ENCODE measurements at places on chromosomes 6 and 20.

DNA sequence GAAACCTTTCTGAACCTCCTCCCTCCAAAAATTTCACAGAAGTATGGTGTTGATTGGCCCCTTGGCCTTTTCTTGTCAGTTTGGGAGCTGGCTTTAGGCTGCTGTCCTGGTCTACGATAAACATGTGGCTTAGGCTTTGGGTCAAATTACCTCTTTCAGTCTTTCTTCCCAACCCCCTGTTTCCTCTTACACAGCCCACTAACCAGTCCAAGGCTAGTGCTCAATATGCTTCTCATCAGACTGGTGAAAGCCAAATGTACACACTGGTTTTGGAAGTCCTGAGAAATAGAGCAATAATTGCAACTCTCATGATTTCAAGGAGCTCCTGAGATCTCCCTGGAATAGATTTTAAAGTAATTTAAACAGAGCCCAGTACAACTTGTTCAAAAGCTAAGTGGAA is 933.7 kb upstream of the GJE1 start:
- no peak for DNase-seq

DNA sequence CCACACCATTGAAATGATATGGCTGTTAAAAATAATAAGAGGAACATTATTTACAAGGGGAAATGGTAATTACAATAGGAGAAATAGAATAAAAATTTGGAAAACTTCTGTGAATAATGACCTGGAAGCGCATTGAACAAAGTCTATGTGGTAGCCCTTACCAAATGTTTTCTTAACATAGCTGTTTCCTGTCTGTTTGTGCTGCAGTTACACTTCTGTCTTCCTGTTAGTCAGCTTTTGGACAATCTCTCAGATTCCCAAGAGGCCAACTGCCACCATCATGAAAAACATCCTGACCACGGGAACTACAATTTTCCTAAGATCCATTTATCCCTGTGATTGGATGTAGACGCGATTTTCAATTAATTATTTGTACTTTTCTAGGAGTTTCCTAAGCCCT is 754.4 kb upstream of the MARCKS start:
- DNase-seq, result no peak

DNA sequence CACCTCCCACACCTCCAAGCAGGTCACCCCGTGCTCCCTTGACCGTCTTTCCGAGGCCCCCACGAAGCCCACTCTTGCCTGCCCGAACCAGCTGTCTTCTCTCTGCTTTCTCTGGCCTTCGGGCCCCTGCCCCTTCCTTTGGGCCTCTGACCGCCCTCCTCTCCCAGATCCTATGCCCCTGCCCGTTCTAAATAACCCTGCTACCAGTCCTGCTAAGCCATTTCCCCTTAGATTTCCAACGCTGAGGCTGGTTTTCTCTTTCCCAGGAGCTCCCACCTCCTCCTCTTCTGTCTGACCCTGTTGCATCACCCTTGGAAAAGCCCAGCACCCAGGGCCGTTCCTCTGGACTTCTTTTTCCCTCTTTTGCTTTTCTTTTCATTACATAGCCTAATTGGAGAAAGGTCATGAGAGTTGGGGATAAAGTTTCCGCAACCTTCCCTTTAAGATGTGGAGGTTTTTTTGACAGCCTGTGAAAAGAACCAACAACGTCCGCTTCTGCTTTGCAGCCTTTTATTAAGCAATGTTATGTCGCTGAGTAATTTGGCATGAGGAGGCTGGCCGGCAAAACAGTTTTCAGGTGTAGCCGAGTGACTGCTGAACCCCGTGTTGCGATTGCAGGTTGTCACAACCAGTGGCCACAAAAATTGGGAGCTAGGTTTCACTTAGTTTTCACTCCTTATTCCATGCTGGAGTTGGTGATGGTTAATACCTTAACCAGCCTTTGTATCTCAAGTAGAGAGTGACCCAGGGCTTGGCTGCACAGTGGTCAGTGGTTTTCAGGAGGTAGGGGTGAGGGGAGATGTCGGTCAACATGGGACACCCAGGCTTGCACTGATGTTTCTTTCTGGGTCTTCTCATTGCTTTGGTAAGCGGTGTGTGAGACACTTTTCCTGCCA is 970 bp downstream of the BLTP3A start:
- DNase-seq, result peak; percentile 52

GRCh38 chr20:52747845-52748284 is 224.3 kb upstream of the TSHZ2 start:
- DNase-seq, result no peak

DNA sequence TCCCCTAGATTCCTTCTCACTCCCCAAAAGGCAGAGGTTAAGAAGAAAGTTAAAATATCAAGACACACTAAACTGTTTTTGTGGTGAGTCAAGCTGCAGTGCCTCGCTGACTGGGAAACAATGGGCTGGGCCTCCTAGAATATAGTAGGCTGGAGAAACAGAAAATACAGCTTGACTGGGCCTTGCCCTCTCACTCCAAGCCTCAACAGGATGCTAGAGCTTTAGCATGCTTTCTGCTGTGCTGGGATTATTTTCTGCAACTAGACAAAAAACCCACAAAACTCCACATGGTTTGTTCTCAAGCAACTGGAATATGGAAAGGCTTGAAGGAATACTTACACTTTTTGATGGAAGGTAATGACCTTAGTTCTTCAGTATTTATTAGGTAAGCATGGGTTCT is 27.9 kb downstream of the FOXO3 start:
- DNase-seq, result peak; percentile 54

DNA sequence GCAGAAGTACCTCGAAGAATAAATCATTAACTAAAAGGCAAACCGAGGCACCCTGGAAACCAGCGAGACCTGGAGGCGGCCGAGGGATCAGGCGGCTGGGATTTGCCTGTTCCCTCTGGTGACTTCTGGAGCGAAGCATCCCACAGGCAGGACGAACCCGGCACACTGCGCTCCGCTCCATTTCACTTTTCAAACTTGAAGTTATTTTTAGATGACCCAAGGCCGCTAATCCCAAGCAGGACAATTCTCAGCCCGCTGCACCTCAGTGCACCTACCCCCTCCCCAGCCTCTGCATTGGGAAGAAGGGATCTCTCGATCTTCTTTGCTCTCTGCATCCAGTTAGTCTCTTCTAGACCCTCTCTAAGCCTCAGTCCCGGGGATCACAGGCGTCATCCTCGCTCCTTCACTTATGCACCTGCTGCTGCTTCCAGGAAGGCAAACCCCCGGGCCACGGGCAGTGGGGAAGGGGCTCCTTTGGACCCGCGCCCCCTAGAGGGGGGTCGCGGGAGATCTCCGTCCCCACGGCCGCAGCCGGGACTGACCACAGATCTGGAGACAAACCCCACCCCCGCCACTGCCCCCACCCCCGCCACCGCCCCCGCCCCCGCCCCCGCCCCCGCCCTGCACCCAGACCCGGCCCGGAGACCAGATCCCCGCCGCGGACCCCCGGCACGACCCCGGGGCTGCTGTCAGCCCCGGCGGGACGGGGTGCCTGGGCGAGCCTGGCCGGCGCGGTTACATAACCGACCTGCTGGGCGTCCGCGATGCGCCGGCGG is 636 bp downstream of the RCAN2 start:
- no peak for DNase-seq

GRCh38 chr6:108254433-108255410 is 6.1 kb downstream of the SNX3 start:
- DNase-seq, result no peak

DNA sequence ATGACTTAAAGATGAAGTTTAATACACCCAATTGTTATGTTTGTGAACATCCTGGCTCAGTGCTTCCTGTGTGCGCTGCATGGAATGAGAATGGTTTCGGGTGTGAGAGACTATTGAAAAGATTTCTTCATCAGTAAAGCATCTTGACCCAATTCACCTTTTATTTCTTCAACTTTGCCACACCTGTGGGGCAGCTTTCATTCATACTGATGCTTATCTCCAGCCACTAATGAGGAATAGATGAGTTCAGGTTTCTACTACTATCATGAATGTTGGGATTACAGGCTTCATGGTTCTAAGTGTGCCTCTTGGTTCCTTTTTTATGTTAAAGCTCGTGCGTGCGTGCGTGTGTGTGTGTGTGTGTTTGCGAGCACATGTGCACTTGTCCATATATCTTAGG is 373.7 kb upstream of the SOX4 start:
- DNase-seq, result peak; percentile 31

DNA sequence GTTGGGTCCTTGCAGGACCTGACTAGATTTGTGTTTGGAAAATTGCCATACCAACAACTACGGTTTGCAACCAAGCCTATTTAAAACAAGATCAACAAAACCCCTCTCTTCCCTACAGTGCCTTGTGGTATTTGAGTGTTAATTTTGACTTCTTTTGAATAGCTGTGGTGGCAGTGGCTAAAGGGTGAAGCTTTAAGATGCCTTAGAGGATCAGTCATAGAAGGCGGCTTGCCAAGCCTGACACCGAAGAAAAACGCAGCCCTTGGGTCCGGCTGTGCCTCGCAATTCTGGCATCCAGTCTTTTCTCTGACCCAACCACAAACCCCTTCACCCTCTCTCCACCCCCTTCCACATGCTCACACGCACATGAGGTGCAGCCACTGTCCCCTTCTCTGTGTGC is 32.6 kb downstream of the BMP6 start:
- peak; percentile 83 for DNase-seq

- DNase-seq, result no peak
These were observed 66.9 kb upstream of the CLDN20 start for GRCh38 chr6:155196911-155197310.

DNA sequence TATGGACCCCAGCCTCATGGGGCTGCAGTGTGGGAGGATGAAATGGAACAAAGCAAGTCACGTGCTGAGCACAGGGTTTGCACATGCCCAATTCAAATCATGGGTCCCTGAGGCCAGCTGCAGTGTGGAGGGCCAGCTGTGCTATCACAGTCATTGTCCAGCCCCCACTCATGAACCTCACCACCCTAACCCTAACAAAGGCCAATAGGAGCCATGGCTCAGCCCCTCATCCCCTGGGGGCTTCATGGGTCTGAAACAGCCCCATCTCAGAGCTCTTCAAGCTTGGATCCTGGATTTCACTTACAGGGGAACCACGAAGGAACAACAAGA is 125.6 kb upstream of the MAFB start:
- DNase-seq, result no peak

- no peak for DNase-seq
These were observed 584.1 kb downstream of the TFAP2A start for GRCh38 chr6:9830808-9831207.

GRCh38 chr6:167918548-167919278 is 78.8 kb upstream of the KIF25 start:
- no peak for DNase-seq

DNA sequence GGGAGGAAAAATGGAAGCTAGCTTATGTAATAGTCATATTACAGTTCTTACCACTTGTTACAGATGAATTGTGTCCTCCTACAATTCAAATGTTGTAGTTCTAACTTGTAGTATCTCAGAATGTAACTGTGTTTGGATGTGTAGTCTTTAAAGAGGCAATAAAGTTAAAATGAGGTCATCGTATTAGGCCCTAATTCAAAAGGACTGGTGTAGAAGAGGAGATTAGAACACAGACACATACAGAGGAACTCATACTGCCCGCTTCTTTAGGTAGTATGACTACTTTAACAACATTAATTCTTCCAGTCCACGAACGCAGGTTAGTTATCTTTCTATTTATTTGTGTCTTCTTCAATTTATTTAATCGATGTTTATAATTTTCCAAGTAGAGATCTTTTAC is 46.5 kb upstream of the TPD52L1 start:
- DNase-seq, result no peak

GRCh38 chr6:149544646-149545257 is 1.1 kb downstream of the PPIL4 start:
- DNase-seq, result peak; percentile 24

- peak; percentile 61 for DNase-seq
These were observed 36.9 kb downstream of the B4GALT5 start for GRCh38 chr20:49676581-49677291.

GRCh38 chr6:169406804-169407203 is 153.2 kb upstream of the THBS2 start:
- DNase-seq, result no peak

GRCh38 chr6:150899231-150899630 is 33.7 kb downstream of the MTHFD1L start:
- no peak for DNase-seq

DNA sequence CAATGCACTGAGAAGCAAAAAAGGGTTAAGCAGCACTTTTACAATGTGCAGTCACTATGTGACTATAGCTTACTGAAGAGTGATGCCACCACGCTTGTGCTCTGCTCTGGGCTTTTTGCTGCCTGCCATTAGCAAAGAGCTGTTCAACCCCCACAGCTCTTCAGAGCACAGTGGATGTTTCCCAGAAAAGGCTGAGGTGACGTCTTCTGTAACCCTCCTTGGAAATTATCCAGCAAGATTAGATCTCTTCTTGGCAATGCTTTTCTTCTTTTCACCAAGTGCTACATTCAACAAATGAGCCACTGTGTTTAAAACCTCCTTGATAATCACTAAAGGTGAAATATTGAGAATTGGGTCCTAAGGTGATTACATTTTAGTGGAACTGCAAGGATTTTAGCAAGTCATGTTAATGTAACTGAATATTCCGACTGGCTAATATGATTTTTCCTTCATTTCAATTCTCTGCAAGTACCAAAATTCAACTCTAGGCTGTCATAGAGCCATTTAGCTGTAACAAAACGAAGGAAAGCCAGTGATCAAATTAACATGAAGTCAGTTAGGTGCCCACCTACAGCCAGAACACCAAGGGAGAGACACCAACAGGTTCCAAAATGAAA is 34.9 kb downstream of the ELOVL5 start:
- no peak for DNase-seq

- no peak for DNase-seq
These were observed 19.2 kb downstream of the FKBP5 start for GRCh38 chr6:35669451-35670045.

- DNase-seq, result no peak
These were observed 101.0 kb downstream of the EYA2 start for GRCh38 chr20:46995561-46996142.

GRCh38 chr20:5170341-5170740 is 43.5 kb downstream of the CDS2 start:
- no peak for DNase-seq

- no peak for DNase-seq
These were observed 19.7 kb downstream of the GTPBP2 start for GRCh38 chr6:43609402-43609801.

DNA sequence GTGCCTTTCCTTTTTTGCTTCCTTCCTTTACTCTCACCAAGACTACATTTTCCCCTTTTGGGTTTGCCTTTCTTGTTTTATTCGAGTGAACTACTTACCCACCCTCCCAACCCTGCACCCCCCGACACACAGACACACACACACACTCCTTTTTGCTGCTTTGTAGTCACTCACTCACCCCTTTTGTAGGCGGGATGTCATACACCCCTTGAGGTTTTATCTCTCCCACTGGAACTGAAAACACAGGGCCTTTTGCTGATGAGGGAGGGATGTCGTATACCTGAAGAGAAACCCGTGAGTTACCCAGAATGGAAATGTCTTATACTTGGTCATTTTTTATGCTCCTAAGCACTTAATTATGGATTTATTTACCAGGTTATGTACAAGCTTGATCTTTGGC is 40.3 kb downstream of the NEDD9 start:
- no peak for DNase-seq

- DNase-seq, result no peak
These were observed 8.1 kb upstream of the ZC3H12D start for GRCh38 chr6:149492798-149493343.

GRCh38 chr6:157552820-157553485 is 172.0 kb downstream of the ZDHHC14 start:
- DNase-seq, result no peak

GRCh38 chr6:100463630-100464161 is 1.0 kb downstream of the SIM1 start:
- no peak for DNase-seq

- DNase-seq, result no peak
These were observed 41.9 kb upstream of the TAB2 start for GRCh38 chr6:149275621-149276020.
